Activated T-helper 1 cell treated with anti-CD3 and anti-CD28 coated beads, Interleukin-12 subunit alpha, Interleukin-12 subunit beta, Interleukin-2, Interleukin-4 antibody, amounts not matched to agents 30 ng/mL and 10 ng/mL and 1 ng/mL, durations not matched to agents 14 hours and 24 hours and 36 hours (primary cell): ENCODE measurements at places on chromosomes 3 and 15.

GRCh38 chr3:179551349-179552105 lies 11.2 kb upstream of the ACTL6A start:
- peaks cover 7% of the 10 kb centered on the region for H3K27me3 ChIP-seq
- no peak for DNase-seq
- no peaks in the 10 kb centered on the region for H3K36me3 ChIP-seq
- H3K4me1 ChIP-seq = no peaks in the 10 kb centered on the region
- H3K27ac ChIP-seq = no peak overlapping the region

DNA sequence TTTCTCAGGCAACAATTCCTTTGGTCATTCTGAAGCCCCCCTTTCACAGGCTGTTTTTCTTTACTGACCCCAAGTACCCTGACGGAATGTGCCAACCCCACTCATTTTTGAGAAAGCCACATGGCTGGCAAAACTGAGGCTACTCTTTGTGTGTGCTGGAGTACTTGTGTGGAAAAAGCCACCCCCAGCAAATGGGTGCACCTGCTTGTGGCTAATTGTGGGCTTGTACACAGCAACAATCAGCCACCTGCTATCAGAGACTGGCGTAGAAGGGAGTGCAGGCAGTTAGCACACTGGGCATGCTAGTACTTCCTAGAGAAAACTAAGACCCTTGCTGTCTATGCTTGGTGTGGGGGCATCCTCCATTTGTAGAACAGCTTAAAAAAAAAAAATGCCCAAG lies 110.1 kb upstream of the LMOD3 start:
- no peak overlapping the region for H3K27ac ChIP-seq
- no peak for DNase-seq
- H3K4me3 ChIP-seq = no peak overlapping the region
- H3K4me1 ChIP-seq = peaks cover 27% of the 10 kb centered on the region
- no peaks in the 10 kb centered on the region for H3K27me3 ChIP-seq

GRCh38 chr3:67127254-67127653 lies 129.1 kb downstream of the KBTBD8 start:
- no peaks in the 10 kb centered on the region for H3K4me1 ChIP-seq
- DNase-seq = no peak
- H3K27me3 ChIP-seq = no peaks in the 10 kb centered on the region

DNA sequence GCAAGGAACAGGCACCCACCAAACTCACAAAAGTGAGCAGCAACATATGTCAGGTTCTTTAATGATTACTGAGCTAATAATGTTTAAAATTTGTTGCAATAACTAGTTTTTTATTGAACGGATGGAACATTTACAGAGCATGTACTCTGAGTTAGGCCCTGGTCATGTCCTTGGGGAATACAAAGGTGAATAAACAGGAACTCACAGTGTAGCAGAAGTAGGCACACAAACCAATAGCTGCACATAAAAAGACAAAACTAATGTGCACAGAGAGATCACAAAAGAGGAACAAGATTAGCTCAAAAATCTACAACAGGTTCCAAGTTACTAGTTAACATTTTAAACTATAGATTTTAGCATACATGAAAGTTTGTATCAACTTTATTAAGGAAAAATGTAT lies 505.3 kb upstream of the PPP2R3A start:
- no peak overlapping the region for H3K4me3 ChIP-seq
- H3K36me3 ChIP-seq = no peaks in the 10 kb centered on the region
- no peaks in the 10 kb centered on the region for H3K4me1 ChIP-seq
- no peak for DNase-seq
- no peak overlapping the region for H3K27ac ChIP-seq

DNA sequence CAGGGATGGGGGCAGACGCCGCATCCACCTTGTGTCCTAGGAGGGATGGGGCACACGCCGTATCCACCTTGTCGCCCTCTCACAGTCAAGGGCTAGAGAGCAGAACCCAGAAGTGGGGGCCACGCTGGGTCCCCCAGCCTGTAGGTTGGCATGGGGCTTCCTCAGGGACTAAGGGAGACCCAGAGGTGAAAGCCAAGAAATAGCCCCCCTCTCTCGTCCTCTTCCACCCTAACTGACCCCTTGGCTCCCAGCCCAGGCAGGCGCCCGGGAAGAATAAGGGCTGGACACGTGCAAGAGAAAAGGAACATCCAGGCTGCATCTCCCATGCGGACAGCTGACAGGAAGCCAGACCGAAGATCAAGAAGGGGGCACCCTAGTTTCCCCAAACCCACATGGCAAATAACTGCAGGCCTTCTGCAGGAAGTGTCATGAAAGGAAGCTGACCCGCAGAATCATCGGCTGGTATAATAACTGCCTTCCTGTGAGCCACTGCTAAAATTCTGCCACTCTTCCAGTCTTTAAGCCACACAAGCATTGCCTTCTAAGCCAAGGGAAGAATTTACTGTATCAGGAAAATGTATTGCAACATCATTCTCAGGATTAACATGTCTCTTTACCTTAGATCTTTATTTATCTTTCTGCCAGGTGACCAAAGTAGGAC lies 38.5 kb upstream of the TFRC start:
- DNase-seq = no peak
- H3K36me3 ChIP-seq = peaks cover 3% of the 10 kb centered on the region
- no peaks in the 10 kb centered on the region for H3K27me3 ChIP-seq
- H3K4me1 ChIP-seq = peaks cover 32% of the 10 kb centered on the region
- H3K27ac ChIP-seq = peak overlapping the region; percentile 38
- peak overlapping the region; percentile 15 for H3K4me3 ChIP-seq
